Articular chondrocyte of knee joint (primary cell): ENCODE measurements at places on chromosomes 16 and 17. TPM values are rescaled to one million over a fixed set of nuclear protein-coding genes. Genes with fewer than 3 reads are reported as not detected.

Gene DUSP14
- 85.8 and 89.4 TPM in 2 replicates for total RNA-seq

Gene KCNH6
- total RNA-seq = not detected in 2 replicates

Gene PCYT2
- total RNA-seq = 29.8 and 32.8 TPM in 2 replicates

Gene SLC2A4
- total RNA-seq = 0.11 TPM in 1 of 2 replicates, not detected in the other

Gene SPATA22
- total RNA-seq = 1.3 TPM in 1 of 2 replicates, not detected in the other

Gene CORO1A
- 1.2 and 1.3 TPM in 2 replicates for total RNA-seq

Gene ZMYND15
- total RNA-seq = 0.65 TPM in 2 replicates
